RPMI8226 (cell line): ENCODE measurements at places on chromosomes 1 and 21.
A peak's percentile ranks its signal among the peaks of the same experiment; 100 is the strongest.

GRCh38 chr21:27379354-27379753, 412.5 kb upstream of the ADAMTS5 start:
- DNase-seq, result no peak

DNA sequence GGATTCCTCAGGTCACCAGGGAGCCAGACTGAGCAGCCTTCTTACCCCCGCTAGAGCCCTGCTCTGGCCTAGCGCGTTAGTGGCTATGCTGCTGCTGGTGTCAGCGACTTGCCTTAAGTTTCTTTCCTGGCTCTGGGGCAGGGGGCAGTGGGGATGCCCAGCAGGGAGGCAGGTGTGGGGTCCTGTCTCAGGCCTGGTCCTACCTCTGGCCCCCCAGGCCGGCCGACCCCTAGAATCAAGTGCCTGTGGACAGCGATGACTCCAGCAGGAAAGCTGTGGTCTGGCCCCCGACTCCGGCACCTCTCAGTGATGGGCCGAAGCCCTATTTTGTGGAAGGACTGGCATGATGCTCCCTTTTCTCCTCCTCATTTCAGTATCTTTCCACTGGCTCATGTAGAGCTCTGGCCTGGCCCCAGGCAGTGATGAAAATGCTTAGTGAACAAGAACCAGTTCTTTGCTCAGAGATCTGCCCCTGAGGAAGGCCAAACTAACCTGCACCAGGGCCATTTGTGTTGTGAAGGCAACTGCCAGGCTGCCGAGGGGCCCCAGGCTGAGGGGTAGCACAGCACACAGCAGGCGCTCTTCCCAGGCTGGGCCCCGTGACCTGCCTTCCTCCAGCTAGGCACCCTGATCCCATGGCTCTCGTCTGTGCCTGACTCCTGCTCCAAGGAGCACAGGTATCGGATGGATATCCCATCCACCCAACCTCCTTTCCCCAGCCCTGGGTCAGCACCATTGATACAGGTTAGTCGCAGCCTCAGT, 23.7 kb downstream of the MRPL37 start:
- no peak for DNase-seq

GRCh38 chr1:23194119-23194984, 22.9 kb downstream of the HTR1D start:
- DNase-seq, result no peak

DNA sequence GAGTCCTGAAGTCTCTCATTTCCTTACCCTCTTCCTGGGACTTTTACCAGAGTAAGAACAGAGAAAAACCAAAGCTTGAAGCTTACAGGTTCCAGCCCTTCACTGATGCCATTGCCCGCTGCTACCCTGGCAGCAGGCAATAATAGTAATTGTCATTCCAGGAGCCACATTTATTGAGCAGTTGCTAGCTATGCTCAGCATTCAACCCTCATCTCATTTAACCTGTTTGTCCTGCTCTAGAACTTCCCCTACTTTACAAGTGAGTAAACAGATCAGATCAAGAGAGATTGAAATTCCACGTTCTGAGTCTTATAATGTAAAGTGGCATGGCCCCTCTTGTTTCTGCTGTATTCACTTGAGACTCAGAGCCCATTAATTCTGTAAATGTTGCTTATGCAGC, 80.4 kb downstream of the ATP1A1 start:
- no peak for DNase-seq

DNA sequence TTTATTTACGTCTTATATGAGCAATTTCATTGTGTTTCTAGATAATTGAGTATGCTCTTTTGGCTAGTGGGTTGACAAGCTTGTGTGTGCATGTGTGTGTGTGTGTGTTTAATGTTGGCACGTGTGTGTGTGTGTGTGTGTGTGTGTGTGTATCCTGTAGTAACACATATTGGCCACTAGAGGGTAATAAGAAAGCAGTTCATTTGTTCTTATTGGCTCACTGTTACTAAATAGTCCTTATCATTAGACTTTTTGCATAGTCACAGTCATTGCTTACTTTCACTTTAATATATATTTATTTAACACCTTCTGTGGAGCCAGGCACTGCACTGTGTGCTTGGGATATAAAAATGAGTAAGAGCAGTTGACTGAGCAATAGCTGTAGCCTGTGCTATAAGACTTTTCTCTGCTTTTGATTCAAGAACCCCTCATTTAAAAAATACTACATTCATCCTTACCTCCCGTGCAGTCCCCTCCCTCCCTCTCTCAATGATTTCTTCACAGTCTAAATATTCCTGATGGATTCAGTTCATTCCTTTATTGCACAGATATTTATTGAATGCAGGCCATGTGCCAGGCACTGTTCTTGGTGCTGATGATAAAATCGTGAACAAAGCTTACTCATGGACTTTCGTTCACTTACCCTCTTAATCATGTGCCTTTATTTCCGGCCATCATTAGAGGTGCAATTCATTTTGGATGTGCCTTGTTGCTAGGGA, 96.7 kb downstream of the DYRK1A start:
- peak; percentile 21 for DNase-seq

DNA sequence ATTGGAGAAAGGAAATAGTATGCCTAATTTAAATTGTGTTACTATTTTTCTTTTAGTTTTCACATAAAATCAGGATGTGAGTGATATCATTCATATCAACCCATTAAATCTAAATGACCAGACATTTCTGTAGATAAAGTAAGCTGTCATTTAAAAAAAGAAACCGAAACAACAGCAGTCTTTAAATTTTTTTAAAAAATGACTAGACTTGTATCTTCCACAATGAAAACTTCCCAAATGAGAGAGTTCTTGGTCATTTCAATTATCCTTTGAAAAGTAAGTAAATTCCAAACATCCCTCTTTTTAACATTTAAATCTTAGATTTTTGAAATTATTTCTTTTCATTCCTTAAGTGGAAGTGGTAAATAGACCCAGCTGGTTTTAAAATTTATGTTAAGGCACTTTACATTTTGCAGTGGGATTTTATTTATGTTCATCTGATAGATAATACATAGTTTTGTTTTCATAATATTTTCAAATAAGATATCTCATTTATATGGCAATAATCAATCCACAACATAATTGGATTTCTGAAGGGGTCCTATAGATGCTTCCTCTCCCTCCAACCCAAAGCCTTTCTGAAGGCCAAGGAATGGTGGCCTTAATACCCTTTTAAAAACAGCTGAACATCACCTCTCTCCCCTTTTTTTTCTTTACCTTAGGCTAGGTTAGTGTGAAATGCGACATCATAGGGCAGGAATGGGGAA, 3.1 kb downstream of the FOXD3 start:
- DNase-seq, result no peak

GRCh38 chr1:100448366-100448765, 89.6 kb upstream of the GPR88 start:
- no peak for DNase-seq

DNA sequence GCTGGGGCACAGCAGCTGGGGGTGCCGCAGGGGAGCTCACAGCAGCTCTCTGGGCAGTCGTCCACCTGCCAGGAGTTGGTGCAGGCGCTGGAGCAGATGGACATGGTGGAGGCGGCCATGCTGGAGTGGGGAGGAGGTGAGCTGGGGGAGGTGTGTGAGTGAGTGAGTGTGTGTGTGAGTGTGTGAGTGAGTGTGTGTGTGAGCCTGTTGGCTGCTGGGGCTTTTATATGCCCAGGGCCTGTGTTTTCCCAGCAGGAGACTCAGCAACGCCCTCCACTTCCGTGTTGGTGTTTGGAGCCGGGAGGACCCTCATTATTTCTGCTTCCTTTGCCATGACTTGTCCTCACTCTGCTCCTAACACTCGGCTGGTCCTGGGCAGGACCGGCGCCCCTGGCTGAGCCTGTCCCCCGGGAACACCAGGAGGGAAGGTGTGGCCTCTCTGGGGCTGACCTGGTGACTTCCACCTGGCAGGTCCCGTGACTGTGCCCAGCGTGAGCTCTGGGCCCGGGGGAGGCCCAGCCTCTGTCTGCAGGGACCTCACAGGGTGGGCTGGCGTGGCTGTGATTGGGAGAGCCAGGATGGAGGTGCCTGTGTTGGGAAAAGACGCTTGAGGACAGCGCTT, at the start of gene KRTAP10-2:
KRTAP10-2 (minus strand) TSS at position 166 of the 622 bp plus-strand sequence; CDS start at position 119, 47 bp downstream.
- DNase-seq, result no peak

DNA sequence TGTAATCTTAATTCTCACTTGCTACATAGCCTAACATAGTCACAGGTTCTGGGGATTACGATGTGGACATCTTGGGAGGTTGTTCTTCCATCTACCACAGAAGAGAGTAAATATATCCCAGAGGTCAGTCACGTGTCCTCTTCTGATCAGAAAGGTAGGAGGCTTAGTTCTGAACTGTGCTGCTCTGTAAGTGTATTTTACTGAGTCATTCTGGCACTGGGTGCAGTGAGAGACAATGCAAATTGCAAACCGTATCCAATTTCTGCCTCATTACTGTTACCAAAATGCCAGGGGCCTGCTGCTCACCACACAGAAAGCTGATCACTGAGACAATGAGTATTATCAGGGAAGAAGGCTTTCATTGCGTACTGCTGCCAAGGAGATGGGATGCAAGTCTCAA, 104.0 kb downstream of the GABPA start:
- DNase-seq, result no peak

DNA sequence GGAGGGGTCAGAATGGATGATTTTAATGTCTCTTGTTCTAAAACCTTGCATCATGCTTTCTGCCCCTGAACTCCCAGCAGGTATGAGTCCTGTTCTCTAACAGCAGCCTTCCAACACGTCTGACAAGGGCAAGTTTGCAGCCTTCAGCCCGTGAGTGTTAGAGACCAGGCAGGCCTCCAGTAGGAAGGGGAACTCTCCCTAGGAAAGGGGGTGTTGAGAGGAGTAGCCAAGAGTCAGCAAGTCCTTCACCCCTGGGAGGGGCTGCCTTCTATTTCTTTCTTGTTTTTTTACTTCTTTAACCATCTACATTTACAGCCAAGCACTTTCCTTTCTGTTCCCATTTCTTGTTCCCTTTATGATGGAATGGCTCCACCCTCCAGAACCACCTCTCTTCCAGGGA, 14.2 kb downstream of the BATF3 start:
- DNase-seq, result no peak

DNA sequence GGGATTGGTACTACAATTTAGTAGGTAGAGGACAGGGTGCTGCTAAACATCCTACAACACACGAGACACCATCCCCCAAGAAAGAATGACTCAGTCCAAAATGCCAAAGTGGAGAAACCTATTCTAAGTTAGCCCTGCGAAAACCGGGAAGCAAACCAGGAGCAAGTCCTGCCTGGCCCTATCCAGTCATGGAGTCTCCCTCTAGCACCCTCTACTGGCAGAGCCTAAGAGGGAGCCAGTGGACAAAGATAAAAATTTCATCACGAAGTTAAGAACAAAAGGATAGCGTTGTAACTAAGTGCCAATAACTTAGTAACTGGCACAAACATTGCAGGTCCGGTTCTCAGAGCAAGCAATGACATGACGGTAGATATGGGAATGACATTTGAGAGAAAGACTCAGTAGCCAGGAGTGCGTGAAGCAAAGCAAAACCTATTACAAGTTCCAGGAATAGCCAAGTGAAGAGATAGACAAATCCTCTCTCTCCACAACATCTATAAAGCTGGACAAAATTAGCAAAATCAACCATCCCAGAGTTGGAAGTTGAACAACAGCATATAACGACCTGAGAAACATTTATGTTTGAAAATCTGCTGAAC, 383.5 kb downstream of the OMA1 start:
- DNase-seq, result peak; percentile 46

GRCh38 chr1:41767534-41768525, 150.9 kb downstream of the HIVEP3 start:
- DNase-seq, result no peak

GRCh38 chr1:156961709-156962108, 41.3 kb downstream of the LRRC71 start:
- peak; percentile 75 for DNase-seq

- DNase-seq, result peak; percentile 21
Measured at GRCh38 chr1:240691909-240692705, 80.2 kb upstream of the GREM2 start.

DNA sequence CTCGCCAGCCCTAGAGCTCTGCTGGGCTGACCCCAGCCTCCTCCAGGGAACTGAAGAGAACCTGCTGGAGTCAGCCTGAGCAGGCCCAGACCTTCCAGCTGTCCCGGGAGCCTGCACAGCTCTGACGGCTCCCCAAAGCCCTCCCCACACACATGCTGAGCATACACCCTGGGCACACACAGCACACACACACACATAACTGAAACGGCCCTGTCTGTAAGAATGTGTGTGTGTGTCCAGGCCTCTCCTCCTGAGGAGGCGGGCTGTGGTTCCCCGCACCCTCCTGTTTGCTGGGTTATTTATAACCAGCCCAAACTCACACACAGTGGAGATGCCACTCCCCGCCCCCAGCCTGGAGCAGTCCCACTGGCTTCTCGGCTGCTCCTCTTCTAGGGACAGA, 20.2 kb downstream of the SDC3 start:
- peak; percentile 46 for DNase-seq
